ENCODE measurements at places on chromosomes 3 and 15.

GRCh38 chr3:113910966-113911365, 36.8 kb upstream of the ZDHHC23 start:
- DNase-seq: no peak

GRCh38 chr3:141237701-141238521, 6.3 kb downstream of the PXYLP1 start:
- no peak for DNase-seq

DNA sequence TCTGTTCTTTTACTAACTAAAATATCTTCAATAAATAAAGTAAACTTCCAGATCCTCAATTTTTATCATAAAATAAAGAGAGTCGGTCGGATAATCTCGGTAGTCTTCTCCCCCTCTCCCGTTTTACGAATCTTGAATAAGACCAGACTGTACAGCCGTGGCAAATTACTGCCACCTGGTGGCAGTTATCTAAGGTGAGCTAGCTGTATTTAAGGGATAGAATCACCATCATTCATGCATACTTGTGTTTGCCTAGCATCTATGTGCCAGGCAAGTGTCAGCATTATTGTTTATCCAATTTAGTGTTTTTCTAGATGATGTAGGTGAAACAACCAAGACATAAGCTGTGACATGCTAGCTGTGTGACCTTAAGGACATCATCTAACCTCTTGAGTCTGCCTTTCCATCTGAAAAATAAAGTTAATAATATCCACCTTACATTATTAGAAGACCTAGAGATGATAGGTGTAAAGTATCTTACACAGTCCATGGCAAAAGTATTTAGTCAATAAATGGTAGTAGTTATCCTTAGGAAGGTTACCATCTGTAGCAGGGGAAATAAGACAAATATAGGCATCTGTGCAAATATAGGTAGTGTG, 21.3 kb downstream of the DUT start:
- peak; percentile 38 for DNase-seq

GRCh38 chr3:20258371-20258770, 72.4 kb upstream of the SGO1 start:
- no peak for DNase-seq

DNA sequence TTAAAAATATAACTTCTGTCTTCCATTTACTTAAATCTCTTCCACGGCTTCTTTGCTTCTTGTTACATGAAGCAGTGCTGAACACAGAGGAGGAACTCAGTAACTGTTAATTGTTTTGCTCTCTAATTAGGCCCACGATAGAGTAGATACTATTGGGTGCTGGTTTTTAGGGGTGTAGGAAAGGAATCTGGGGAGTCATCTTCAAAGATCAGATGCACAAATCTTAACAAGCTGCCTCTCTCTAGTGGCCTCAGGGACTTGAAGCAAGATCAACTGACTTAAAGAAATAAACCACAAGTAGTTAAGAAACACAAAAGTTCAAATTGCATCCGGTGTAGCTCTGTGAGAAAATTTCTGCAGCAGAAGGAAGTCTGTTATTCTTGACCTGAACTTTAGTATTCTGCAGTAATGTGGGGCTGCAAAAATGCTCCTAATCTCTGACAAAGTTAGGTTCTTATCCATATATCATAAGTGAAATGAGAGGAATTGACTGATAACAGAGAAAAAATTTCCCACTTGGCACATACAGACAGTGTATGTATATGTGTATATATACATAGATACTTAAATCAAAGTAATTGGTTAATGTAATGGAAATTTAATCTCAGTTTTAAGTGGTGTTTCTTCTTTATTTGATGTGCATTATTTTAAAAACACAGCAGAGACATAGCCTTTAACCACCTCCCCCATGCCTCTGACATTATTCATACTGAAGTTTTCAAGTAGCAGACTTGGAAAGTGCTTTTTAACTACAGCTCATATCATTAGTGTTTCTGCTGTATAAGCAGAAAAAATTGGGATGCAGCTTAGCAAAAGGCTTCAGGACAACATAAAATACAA, 51.8 kb downstream of the CHST2 start:
- DNase-seq: no peak

All from keratinocyte (primary cell).